ENCODE measurements at places on chromosomes 6 and 20.

GRCh38 chr20:41155261-41155660 is 17.9 kb downstream of the PLCG1 start:
- DNase-seq: no peak

DNA sequence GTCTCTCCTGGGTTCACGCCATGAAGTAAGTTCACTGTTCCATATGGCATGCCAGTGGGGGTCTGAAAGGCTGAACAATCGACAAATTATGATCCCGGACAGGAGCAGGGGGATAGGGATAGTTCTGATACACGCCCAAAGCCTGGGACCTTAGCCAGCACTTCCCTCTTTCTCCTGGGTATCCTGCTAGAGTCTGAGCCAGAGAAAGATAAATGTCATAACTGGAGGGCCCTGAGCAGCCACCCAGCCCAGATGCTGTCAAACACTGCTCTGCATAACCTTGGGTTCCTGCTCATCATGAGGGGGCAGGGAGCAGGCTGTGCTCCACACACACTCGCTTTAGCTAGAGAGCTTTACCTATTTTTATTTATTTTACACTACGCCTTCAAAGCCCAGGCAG is 12.3 kb downstream of the EDEM2 start:
- DNase-seq: no peak

DNA sequence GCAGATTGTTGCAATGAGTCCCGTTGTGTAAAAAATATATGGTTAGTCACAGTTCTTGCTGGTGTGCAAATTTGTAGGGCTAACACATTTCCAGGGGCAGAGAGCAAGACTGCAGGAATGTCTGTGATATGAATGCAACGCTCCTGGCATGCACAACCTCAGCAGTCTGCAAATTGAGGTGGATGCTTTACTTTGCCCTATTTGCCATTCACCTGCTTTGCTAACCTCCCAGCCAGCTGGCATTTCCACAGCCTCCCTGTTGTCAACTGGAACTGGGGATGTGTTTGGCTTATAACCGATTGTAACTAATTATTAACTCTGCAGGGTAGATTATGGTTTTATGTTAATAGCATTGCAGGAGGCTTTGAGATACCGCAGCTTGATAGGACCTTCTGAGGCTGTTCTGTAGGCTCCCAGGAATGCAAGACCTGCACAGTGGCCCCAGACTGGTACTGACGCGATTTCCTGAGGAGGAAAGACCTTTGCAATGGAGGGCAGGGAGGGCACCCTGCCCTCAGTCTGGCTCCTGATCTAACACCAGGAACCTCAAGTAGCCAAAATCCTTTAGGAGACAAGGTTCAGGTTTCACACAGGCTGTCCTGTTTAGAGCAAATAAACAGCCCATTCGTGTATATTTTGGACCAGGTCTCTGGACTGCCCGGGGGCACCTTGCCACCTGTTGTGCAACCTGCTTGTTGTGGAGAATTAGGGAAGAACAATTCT is 53.4 kb downstream of the EDN1 start:
- DNase-seq: no peak

GRCh38 chr6:13586603-13587542 is 12.5 kb downstream of the SIRT5 start:
- no peak for DNase-seq

GRCh38 chr6:167993831-167994230 is 3.6 kb upstream of the KIF25 start:
- no peak for DNase-seq

- no peak for DNase-seq
These were observed 620 bp upstream of the DEK start for GRCh38 chr6:18264923-18265377.

DNA sequence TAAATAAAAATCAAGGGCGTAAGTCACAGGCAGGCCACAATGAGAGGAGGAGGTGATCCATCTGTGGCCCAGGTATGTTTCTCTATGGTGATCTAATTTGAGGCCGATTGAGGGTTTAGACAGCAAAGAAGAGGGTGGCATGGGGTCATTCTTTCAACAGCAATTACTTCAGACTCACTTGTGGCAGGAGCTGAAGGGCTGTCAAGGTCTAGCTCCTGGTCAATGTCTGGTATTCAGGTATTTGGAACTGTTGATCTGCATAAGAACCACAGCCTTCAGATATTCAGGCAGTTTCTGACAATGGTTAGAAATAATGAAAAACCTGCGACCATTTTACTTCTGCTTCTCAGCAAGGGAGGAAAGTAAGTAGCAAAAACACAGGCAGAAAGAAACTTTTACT is 259.6 kb downstream of the FOXC1 start:
- DNase-seq: no peak

DNA sequence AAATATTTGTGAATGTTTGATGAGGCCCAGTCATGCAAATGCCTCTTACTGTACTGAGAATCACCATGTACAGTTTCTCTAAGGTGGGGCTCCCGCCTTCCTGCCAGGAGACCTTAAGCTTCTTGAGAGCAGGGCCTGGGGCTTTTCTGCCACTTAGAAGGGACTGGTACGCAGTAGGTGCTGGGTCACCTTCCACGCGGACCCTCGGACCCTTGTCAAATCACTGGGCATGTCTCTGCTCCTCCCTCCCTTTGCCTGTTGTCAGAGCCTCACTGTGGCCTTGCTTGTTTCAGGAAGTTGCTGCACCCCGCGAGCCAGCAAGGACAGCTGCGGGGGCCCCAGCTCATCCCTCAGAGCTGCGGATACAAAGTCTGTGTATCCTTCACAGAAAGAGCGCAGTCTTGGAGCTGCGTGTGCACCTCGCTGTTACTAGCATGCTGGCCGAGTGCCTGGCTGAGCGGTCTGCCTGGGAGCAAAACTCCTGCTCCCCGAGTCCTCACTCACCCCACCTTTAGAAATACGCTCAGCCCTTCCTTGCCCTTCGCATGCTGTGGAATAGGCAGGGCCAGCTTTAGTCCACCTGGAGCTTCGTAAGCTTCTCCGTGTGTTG is 30.7 kb upstream of the IRF4 start:
- DNase-seq: no peak

GRCh38 chr20:38418509-38419204 is 16.5 kb downstream of the SNHG17 start:
- no peak for DNase-seq

- no peak for DNase-seq
These were observed 38.2 kb downstream of the FAM184A start for GRCh38 chr6:119040229-119040628.

DNA sequence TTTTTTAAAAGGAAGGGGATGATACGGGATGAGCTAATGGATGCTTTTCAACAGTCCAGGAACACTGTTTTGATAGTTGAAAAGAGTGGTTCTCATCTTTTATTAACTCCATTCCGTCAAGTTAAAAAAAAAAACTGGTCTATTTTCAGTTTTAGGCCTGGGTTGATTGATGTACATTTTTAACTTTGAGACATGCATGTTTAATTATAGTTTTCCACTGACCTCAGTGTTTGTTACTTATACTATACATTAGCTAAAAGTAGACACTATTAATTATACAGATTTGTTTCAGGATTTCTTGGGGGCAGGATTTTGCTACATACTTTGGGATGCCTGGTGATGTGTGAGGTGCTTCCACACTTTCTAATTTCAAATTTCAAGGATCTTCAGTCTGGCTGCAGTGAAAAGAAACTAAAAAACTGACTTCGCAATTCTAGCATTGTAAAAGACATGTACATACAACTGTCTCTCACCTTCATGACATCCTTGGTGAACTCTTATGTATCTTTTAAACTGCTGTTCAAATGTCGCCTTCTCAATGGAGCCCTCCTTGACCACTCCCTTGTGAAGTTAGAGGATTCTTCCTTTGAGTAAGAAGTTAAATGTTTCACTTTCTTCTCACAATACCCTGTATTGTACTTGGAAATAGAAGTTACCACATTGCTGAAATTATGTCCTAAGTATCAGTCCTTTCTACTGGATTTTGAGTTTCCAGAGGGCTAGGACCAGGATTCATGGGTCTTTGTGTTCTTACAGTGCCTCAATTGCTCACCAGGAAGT is 101.7 kb downstream of the TSHZ2 start:
- DNase-seq: no peak
